ENCODE measurements at places on chromosomes 16 and 17.

DNA sequence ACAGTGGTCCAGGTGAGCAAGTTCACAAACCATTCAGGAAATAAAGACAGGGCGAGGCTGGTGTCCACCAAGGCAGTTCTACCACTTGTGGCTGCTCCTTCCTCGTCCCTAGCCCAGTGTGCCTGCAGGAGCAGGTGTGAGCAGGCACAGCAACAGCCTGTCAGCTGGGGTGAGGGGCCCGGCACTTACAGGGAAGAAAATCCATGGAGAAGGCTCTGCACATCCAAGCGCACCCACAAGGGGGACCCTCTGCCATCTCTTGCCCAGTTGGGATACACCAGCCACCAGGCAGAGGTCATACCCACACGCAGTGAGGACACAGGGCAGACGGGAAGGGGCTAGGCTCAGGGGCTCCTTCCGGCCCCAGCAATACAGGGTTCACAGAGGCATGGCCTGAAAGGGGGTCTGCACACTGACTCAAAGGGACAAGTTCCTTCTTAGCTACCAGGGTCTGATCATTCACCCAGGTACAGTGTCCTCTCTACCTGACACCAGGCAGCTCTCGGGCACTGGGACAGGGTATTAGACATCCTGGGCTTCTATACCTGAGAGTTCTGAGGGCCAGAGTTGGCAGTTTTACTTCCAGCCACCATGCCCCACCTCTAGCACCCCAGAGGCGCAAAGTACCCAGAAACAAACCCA lies 27.0 kb downstream of the CDIP1 start:
- DNase-seq: no peak

DNA sequence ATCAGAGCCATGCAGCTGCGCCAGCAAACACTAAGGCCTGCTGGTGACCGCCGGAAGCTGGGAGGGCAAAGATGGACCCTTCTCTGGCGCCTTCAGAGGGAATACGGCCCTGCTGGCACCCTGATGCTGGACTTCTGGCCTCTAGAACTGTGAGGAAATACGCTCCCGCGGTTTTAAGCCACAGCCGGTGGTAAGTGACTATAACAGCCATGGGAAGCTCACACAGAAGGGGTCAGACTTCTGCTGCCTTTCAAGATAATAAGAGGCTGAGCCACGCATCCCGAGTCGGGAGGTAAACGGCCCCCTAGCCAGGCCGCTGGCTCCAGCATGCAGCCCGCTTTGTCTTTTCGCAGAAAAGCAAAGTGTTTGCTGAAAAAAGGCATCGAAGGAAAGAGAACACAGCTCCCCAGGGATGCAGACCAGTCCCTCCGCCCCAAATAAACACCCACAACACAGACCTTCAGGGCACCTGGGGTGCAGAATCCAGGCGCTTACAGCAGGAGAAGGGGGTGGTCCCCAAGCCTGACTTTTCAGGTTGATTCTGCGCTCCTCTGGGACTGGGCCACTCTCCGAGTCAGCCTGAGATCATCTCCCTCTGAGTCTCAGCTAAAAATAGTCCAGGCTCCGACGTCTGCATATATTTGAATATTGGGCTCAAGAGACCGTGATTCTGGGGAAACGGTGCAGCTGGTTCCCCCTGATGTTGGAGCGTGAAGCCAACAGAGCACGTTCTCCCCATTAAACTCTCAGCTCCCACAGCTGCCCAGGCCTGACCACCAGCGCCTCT lies 89.7 kb downstream of the MGAT5B start:
- DNase-seq: no peak

- no peak for DNase-seq
Measured at GRCh38 chr17:45145035-45145389, 3.3 kb upstream of the HEXIM1 start.

DNA sequence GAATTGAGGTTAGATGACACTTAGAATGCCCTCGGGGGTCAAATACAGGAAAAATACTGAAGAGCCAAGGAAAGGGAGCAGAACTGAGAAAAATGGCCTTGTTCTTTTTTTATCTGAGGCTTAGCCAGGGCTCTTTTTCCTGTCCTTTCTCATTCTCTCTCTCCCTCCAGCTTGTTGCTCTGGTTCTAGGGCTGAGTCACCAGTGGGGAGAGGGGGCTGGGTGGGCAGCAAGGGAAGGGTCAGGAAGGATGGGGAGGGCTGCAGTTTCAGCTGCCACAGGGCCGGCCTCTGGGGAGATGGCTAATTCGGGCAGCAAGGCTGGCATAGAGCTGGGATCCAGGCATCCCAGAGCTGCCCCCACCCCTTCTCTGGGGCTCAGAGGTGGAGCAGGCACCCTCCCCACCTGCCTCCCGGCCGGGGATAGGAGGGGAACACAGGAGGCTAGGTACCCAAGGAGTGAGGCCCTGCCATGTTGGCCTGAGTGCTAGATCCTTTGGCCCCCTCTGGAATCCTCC lies 3.9 kb downstream of the ITGA3 start:
- no peak for DNase-seq

DNA sequence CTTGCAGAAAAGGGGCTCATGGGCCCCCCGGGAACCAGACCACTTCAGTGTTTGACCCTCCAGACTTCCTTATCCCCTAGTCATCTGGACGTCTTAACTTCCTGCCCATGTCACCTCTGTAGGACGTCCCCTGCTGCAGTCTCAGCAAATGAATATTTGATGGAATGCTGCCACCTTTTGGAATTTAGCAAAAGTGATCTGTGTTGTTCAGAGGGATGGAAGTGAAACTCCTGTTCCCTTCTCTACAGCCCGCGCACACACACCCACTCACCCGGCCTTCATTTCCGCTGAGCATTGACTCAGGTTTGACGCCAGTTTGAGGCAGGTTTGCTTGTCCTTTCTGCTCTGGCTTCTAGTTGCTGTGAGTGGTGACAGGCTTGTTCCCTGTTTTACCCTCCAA lies 507.2 kb upstream of the EEF2KMT start:
- no peak for DNase-seq

- no peak for DNase-seq
Measured at GRCh38 chr16:67825119-67825518, 17.0 kb upstream of the THAP11 start.

GRCh38 chr16:47477679-47478078 lies 16.5 kb downstream of the PHKB start:
- no peak for DNase-seq

GRCh38 chr16:70659953-70660671 lies 13.8 kb downstream of the IL34 start:
- no peak for DNase-seq

DNA sequence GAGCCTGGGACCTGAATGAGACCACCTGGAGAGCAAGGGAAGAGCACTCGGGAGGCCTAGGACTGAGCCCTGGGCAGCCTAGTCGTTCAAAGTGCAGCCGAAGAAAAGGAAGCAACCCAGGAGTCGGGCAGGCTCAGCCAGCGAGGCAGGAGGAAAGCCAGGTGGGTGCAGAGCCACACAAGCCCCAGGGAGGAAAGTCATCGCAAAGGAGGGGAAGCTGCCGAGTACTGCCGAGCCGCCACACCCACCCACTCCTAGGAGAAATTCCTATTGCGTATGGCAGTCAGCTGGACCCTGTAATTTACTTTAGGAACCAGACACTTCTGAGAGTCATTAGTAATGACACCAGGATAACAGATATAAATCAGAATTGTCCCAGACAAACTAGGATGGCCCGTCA lies 187.6 kb downstream of the KATNIP start:
- no peak for DNase-seq

DNA sequence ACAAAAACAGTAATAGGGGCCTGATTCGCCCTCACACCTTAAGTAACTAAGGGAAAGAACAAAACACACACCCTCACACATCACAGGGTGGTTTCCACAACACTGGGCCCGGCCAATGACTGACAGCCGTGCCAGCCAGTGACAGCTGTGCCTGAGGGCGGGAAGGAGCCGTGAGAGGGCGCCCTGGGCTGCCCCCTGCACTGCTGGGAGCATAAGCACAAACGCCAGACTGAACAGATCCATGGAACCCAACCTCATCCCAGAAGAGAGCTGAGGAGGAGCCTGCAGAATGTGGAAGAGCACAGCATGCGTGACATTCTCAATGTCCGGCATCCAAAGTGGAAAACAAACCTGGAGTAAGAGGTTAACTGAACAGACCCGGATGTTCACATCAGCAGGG lies 16.0 kb downstream of the CSNK1D start:
- peak; percentile 64 for DNase-seq

DNA sequence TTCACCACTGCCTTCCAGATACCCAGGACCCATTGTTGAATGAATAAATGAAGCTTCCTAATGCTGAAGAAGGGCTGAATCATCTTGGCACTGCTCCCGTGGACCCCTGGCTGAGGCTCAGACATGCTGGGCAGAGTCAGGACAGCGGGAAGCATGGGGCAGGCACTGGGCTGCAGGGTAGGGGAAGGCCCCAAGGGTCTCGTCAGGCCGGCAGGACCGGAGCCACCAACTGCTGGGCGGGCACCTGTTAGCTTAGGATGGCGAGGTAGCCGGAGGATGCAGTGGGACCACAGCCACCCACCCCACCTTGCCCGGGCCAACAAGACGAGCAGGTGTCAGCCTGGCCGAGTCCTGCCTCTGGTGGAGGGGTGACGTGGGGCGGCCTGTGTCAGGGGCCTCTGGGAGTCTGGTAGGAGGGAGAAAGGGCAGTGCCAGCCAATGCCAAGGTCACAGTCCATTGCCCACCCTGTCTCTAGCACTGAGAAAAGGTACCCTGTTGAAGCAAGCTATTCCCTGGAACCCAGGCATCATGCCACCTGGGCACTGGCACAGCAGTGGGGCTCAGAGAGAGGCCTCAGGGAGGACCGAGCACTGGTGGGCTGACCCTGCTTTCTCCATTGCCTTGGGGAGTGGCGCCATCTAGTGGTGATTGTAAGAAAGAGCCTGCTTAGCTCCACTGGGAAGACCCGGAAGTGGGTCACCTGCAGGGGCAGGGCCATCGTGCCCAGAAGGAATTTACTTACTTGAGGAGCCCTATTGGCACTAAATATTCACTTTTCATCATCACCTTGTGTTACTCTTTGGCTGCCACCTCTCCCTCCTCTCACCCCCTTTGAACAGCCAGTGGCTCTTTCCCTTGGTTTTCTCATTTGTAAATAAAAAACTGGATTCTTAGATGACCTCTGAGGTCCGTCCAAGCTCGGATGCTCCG lies 3.0 kb upstream of the DLX3 start:
- peak; percentile 79 for DNase-seq

DNA sequence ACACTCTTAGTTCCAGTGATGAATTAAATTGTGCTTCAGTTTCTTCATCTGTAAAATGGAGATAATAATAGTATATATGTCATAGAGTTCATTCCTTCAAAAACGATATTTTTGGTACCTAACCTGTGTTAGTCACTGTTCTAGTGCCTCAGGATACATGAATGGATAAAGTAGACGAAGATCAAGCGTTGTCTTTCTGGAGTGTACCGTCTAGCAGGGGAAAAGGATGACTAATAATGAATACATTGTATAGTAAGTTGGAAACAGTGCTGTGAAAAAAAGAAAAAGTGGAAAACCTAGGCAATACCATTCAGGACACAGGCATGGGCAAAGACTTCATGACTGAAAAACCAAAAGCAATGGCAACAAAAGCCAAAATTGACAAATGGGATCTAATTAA lies 8.6 kb downstream of the KRT10 start:
- DNase-seq: no peak

DNA sequence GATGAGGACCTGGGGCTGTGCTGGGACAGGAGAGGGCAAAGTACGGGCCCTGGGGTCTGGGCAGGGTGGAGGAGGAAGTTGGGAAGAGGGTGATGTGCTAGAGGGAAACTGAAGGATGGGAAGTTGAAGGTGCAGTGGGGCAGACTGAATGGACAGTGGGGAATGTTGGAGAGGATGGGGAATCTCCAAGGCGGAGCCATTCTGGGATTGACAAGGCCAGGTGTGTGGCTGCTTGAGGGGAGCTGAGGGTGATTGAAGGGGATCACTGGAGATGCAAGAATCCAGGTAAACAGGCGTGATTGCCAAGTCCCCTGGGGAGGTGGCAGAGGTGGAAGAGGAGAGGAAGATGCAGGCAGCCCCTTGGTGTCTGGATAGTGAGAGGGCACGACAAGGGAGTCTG lies 8.5 kb upstream of the HSD3B7 start:
- DNase-seq: no peak

GRCh38 chr17:45342871-45343526 lies 26.2 kb upstream of the MAP3K14 start:
- no peak for DNase-seq

- no peak for DNase-seq
Measured at GRCh38 chr17:67400193-67400592, 23.1 kb downstream of the PITPNC1 start.

GRCh38 chr16:18999045-18999393 lies 15.3 kb downstream of the TMC7 start:
- DNase-seq: no peak

DNA sequence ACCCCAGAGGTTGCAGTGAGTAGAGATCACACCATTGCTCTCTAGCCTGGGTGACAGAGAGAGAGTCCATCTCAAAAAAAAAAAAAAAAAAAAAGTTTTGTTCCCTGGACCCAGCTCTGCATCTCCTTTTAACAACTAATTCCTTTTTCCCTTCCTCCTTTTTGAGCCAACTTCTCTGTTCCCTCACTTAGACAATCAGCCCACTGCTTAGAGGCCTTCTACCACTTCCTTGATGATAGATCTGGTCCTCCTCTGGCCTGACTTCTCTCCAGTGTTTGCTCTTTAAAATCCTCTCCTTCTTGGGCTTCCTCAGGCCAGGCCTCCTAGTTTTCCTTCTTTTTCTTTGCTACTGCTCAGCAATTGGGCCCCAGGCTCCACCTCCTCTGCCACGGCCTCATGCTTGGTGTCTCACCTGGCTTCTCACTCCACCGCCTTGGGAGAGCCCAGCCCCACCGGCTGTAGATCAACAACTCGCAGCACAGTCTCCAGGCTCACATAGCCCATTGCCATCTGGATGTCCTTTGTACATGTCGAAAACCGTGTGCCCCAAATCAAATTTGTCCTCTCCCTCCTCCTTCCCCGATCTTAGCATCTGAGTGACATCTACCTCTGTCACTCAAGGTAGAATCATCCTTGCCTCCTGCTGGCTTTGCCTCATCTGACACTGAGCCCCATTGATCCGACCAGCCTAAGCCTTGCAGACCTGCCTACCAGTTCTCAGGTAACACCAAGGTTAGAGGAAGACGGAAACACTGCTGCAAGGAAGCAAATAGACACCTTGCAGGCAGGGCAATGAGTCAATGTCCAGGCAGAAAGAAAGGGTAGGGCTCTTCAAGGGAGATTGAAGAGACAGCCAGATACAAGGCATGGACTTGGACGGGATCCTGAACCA lies 17.4 kb downstream of the ARHGAP27 start:
- no peak for DNase-seq

- DNase-seq: no peak
Measured at GRCh38 chr17:8264836-8265542, 15.9 kb downstream of the PFAS start.

- DNase-seq: no peak
Measured at GRCh38 chr16:87032554-87032953, 284.6 kb downstream of the C16orf95 start.

- no peak for DNase-seq
Measured at GRCh38 chr17:35889241-35889640, 9.1 kb upstream of the CCL5 start.

DNA sequence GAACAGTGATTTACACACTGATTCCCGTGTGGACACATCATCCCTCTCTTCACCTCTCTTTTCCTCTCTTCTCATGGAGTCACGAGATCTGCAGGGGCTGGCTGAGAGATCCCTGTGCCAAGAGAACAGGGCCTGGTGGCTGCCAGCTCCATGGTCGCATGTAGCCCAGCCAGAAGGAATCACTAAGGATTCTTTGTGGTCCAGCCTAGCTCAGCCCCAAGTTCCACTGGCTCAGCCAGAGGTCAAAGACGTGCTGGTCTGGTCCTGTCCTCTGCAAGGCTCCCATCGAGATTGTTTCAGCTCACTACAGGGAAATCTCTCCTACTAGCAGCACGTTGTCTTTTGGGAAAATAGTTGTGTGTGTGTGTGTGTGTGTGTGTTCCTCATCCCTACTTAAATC lies 66.4 kb downstream of the NDEL1 start:
- no peak for DNase-seq
